ENCODE measurements at places on chromosomes 7 and 10.

DNA sequence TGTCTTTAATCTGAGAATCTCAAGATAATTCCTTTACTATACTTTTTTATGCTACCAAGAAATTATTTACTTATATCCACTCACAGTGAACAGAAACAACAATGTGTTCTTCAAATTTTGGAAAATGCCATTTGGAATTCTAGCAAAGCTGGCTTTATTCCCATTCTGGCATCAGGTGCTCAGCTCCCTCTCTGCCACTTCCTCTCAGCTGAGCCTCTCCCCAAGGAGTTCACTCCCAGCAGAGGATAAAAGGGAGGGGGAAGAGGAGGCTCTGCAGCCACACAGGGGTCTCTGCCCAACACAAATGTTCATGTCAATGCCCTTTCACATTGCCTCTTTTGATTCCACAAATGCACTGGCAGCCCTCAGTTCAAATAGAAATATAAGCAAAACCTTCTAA lies 116.9 kb downstream of the CPEB3 start:
- no peak for DNase-seq

- peak; percentile 68 for DNase-seq
Observed at GRCh38 chr10:11782793-11783557, 40.2 kb upstream of the PROSER2 start.

GRCh38 chr10:125037145-125037877 lies 95.4 kb downstream of the ZRANB1 start:
- no peak for DNase-seq

DNA sequence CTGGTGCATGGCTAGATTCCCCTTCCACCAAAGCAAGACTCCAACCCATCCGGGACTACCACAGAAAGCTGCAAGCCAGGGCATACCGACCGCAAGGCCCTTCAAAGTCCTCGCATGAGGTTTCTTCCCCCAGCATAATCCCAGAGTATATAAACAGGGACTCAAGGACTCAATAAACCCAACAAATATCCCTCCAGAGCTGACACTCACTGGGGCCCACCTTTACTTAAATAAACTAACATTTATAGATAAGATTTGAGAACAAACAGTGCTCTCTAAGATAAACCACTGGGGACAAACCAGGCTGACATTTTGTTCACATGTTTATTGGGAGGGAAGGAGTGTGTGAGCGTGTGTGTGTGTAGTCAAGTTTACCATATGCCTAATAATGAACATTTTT lies 138.2 kb downstream of the ADAM12 start:
- no peak for DNase-seq

- no peak for DNase-seq
Observed at GRCh38 chr7:20331910-20332813, 1.5 kb downstream of the ITGB8 start.

GRCh38 chr10:48399056-48399541 lies 92.6 kb downstream of the MAPK8 start:
- DNase-seq: no peak

DNA sequence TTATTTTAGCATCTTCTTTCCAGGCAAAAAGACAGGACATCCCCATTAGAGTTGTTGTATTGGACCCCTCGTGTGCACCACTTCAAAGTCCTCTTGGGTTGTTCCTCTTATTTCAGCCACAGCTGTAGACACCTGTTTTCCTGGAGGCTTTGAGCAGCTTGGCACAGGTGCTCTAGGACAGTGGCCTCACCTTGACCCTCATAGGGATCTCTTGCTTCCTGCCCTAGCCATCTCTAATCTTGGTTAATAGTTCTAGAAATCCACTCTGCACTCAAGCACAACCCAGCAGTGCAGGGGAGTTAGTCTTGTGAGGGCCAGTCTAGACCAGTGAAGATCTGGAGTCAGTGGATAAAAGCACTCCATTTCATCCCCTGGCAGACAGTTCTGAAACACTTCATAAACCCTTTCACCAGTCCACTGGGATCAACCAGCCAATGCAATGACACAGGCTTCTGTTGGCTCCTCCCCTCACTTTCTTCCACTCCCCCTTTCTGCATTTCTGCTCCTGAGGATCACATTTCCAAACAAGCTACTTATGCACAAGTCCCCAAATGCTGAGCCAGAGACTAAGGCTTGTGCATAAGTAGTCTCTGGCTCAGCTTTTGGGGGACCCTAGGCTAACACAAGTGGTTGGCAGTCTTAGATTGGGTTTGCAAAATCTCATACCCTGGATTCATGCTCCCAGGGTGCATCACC lies 131.5 kb upstream of the LAMB4 start:
- DNase-seq: no peak

DNA sequence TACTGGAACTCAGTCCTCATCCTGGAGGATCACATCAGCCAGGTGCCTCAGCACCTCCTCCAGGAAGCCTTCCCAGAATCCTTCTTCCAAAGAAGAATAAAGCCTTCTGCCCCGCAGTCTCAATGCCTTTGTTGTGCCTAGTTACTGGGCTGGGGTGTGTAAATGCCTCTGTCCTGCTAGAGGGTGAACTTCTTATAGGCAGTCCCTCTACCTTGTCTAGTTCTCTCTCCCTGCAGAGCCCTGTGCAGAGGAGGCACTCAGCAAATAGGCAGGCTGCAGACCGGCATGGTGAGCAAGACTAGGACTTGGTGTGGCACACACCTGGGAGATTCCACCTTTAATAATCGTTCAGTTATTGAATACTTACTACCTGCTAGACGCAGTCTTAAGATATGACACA lies 104.7 kb upstream of the PCBD1 start:
- DNase-seq: no peak

GRCh38 chr10:61792921-61793320 lies 108.6 kb upstream of the ARID5B start:
- DNase-seq: no peak

GRCh38 chr10:133420028-133420427 lies 4.4 kb downstream of the SPRN start:
- no peak for DNase-seq

GRCh38 chr7:52472006-52472620 lies 563.3 kb upstream of the POM121L12 start:
- DNase-seq: no peak

DNA sequence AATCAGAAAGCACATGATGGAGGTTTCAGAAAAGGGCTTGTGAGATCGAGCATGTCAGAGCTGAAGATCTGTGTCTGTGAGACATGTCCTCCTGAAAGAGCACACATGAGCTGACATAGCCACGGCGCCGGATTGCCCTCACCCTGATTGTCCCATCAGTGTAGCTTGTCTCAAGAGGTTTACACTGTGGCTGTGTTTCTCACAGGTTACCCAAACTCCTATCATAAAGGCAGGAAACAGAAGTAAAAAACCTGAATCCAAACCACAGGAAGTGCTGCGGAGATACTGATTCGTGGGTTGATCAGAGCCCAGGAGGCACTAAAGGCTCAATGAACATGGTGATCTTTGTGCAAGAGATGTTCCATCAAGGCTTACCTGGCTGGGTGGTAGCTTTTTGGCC lies 3.9 kb upstream of the ATP6V0E2 start:
- no peak for DNase-seq

- no peak for DNase-seq
Observed at GRCh38 chr10:108521827-108522492, 1357.5 kb upstream of the SORCS1 start.

DNA sequence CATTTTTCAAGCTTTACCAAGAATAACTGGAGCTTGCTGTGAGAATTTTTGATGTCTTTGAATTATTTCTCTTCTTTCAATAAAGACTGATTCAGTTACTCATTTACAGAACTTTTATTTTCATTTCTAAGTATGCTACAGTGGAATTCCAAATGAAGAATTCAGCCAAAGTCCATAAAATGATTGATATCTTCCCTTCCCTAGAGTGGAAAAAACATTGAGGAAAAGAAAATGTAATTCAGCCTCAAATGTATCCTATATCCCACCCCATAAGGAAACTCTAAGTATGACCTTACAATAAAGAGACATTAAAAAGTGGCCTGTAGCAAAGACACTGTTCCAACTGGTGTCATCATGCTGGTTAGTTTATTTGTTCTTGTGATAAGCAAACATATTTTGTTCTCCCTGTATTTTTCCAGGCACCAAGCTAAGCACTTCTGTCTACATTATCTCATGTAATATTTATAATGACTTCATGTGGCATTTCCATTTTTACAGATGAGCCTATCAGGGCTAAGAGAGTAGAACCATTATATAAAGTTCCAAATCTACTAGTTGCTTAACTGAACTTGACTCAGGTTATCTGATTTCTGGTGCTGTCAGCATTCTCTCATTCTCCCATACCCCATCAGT lies 450.4 kb downstream of the NEBL start:
- no peak for DNase-seq

- DNase-seq: peak; percentile 67
Observed at GRCh38 chr7:16421333-16422102, at the start of gene CRPPA. Gene CRPPA, minus strand, starts transcription at chr7:16421538. Its CDS starts 216 bp downstream, at chr7:16421322.

DNA sequence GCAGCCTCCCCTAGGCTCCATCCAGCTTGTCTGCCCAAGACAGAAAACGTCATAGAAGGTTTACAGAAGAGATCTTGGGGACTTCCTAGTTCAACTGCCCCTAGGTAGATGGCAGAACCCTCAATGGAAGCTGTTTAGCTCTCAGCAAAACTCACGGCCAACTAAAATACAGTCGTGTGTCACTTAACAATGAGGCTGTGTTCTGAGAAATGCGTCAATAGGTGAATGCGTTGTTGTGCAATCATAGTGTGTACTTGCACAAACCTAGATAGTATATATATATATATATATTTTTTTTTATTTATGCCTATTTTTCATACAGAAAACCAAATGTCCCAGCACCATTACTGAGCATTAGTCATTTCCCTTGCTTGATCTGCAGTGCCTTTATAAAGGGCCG lies 100.4 kb upstream of the SH2B2 start:
- DNase-seq: no peak

GRCh38 chr7:150799741-150800580 lies at the start of gene TMEM176B:
Gene TMEM176B, minus strand, starts transcription at chr7:150800364. Its CDS starts 3,795 bp downstream, at chr7:150796569.
- DNase-seq: no peak

- no peak for DNase-seq
Observed at GRCh38 chr10:52566471-52567246, 205.9 kb downstream of the MBL2 start.

DNA sequence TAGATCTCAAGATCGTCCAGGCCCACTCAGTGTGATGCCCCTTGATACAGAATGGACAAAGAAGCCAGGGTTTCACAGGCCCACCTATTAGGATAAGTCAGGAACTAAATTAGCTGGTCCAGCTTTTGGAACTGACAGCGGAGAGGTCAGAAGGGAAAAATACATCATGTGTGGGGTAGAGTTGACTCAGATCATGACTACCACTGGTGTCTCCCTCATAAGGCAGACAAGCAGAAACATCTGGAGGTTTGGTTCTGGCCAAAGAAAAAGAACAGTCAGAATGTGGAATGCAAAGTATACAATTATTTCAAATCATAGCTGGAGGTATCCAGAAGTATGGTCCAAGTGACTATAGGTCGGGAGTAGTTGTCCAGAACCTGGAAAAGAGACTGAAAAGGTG lies 621.1 kb upstream of the CELF2 start:
- no peak for DNase-seq

DNA sequence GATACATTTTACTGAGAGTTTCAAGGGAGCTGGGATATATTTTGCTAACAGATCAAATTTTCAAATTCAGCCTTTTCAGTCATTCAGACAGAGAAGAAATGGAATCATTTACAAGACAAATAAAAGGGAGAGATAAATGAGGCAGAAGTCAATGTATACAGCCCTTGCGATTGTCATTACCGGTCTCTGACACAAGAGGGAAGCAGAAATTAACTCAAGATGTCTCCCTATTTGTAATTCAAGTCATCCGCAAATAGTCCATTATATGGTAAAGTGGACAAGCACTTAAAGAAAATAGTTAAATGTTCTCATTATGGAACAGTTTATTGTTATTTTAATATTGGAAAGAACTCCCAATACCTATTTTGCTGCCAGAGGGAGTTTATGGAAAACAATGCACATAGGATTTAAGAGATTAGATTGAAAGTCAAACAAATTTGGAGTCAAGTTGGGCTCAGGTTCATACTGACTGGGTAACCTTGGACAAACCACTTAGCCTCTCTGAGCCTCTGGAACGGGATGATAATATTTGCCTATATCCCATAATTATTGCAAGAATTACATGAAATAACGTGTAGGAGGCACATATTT lies 89.3 kb upstream of the PRKCQ start:
- DNase-seq: peak; percentile 65

GRCh38 chr7:13062631-13063030 lies 375.2 kb downstream of the ARL4A start:
- DNase-seq: no peak
